ENCODE measurements at places on chromosomes 5 and 9. TPM values are rescaled to one million over a fixed set of nuclear protein-coding genes. Genes with fewer than 3 reads are reported as not detected.

GRCh38 chr9:132200706-132201105 lies 38.8 kb downstream of the NTNG2 start:
- no peak for DNase-seq

- DNase-seq = no peak
Observed at GRCh38 chr9:15612962-15613361, 60.1 kb downstream of the CCDC171 start.

DNA sequence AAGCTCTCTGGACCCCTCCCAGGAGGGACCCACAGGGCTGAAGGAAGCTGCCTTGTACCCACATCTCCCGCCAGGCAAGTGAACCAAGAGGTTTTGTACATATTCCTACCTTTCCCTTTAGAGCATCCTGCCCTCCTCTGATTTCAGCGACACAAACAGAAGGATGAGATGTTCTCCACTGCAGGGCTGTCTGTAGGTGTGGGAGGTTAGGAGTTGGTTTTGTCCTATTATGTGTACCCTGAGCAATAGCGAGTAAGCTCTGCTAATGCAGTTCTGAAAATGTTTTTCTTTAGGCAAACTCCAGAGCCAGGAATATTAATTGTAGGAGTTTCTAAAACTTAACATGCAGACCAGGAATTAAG lies 13.0 kb downstream of the SQSTM1 start:
- no peak for DNase-seq

GRCh38 chr9:89414670-89415324 lies 83.1 kb downstream of the SEMA4D start:
- DNase-seq = no peak

IRX2 gene
- 23.7 TPM for polyA plus RNA-seq

All from left kidney (tissue), 8 donors.